ENCODE measurements at places on chromosomes 3 and 15. TPM values are rescaled to one million over a fixed set of nuclear protein-coding genes. Genes with fewer than 3 reads are reported as not detected.

Gene ARGFX
- total RNA-seq = not detected

Gene CYFIP1
- total RNA-seq = 94.3 TPM

Gene PTPN9
- 53.9 TPM for total RNA-seq

Gene GP9
- not detected for total RNA-seq

Gene CCK
- total RNA-seq = 1.7 TPM

Gene TNNC1
- total RNA-seq = 1.3 TPM

Gene TRIM42
- not detected for total RNA-seq

Gene SUCLG2
- 44.1 TPM for total RNA-seq

Gene ZNF80
- total RNA-seq = 0.04 TPM

Gene TRPM1
- not detected for total RNA-seq

Gene GLDN
- total RNA-seq = not detected

Gene ISY1
- 17.5 TPM for total RNA-seq

Gene POLR2M
- 59.8 TPM for total RNA-seq

Gene P2RY1
- 0.54 TPM for total RNA-seq

Gene TRNT1
- total RNA-seq = 27.6 TPM

Gene LYSMD2
- total RNA-seq = 19.3 TPM

Gene PIF1
- 14.6 TPM for total RNA-seq

Gene ITIH3
- total RNA-seq = 0.15 TPM

All from A549 treated with dexamethasone at 1 μM for 4 hours (cell line).